ENCODE measurements at places on chromosomes 12 and 14.

DNA sequence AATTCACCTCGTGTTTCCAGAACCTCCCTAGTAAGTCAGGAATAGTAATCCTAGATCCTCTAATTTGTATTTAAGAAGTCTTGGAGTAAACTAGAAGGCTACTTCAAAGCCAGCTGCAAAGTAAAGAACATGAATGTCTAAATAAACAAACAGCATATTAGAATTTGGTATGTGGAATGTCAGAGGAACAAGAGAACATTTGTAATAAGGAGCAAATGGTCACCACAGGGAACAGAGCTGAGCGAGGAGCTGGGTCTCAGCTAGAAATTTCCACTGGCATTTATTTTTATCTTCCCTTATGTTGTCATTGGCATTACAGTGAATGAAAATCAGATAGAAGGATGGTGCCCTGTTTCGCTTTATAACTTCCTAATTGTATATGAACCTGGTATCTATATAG lies 50.2 kb downstream of the FRMD6 start:
- DNase-seq = no peak

DNA sequence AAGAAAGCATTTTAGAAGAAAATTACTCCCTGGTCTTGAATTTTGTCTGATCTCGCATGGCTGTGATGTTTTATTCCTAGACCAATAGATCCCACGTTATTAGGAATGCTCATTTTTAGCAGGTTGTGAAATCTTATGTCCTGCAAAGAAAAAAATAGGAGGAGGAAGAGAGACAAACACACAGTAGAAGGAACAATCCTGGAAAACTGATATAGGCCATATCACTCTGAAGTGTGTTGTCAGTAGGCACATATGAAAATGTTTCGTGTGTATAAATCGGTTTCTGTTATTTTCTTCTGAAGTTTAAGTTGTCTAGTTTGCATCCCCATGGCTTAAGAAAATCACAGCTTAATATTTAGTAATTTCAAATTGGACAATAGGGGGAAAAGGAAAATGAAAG lies 12.4 kb downstream of the SLCO1B3 start:
- no peak for DNase-seq

DNA sequence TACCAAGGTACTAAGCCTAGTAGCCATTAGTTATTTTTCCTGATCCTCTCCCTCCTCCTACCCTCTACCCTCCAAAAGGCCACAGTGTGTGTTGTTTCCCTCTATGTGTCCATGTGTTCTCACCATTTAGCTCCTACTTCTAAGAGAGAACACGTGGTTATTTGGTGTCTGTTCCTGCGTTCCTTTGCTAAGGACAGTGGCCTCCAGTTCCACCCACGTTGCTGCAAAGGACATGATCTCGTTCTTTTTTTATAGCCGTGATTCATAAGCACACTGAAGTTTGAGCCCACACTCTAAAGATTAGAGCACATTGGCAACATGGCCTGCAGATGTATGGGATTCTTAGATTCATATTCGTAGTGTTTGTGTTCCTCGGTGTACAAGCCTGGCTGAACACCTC lies 8.1 kb upstream of the STX2 start:
- no peak for DNase-seq

DNA sequence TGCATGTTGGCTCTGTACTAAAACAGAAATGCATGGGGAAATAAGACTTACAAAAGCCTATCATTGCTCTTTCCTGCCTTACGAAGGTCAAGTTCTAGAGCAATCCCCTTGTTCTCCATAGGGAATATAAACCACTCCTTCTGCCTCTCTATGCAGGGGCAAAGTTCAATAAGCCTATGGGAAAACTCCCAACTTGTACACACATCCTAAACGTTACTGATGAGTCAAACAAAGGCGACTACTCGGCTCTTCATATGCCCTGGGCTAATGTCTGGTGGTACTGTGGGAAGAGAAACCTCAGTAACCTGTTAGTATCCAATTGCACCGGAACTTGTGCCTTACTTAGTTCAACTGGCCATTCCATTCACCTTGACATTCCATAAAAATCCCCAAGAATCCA lies 32.7 kb downstream of the PRMT8 start:
- no peak for DNase-seq

DNA sequence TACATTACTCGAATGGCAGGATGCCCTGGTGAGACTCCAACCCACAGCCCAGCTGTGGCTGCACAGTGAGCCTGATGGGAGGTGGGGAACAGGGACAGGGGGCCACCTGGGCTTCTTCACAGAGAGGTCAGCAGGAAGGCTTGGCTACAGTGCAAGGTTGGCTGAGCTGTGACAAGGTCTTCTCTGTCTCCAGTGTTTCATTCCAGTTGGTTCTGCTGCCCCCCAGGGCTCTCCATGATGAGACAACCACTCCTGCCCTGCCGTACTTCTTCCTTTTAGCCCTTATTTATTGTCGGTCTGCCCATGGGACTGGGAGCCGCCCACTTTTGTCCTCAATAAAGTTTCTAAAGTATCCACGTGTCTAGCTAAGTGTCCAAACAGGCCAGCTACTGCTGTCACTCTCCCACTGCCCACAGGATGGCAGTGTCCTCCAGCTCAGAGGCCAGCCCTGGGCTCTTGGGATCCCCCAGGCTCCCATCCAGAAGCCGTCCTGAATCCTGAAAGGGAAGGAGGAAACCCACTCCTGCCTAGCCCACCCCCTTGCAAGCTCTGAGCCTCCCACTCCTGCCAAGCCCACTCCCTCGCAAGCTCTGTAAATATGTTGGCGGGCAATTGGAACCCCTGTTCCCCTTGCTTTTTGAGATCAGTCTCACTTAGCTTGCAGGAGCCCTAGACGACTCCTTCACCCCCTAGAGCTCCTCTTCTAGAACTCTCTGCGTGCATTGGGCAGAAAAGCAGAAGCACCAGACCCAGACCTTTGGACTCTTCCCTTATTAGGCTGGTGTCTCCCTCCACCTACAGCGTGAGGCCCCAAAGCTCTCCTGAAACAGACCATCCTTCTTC lies 5.4 kb downstream of the C1QL4 start:
- no peak for DNase-seq

- DNase-seq = no peak
These were observed 19.1 kb downstream of the PGAM5 start for GRCh38 chr12:132729541-132730320.

- DNase-seq = no peak
These were observed 50.8 kb downstream of the NTN4 start for GRCh38 chr12:95739561-95740313.

DNA sequence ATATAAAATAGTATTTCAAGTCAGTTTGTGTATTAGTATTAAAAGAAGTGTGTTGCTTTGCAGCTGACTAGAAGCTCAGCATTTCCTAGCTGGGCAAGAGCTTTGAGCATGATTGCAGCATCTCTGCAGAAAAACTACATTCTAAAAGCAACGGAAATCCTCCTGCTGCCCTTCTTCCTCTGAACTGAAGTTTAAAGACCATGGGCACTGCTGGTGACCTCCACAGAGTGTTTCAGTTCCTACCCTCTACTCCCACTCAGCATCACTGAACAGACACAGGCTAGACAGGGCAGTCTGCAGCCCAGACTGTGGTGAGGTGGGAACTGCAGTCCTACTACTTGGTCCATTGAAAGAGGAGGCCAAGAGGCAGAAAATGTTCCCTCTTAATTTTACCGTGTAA lies 59.0 kb downstream of the FAR2 start:
- no peak for DNase-seq

DNA sequence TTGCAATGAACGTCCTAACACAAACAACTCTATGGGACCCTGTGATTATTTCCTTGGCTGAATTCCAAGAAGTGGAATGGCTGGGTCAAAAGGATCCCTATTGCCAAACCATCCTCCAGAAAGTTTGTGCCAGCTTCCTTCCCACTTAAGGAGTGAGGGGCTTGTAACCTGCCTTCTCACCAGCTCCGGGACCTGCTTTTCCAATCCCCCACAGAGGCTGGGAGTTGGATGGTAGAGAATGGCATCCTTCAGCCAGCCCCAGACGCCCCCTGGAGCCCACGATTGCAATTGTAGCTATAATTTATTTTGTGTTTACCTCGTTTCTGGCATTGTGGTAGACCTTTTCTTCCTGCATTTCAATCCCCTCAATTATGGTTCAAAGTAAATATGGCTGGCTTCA lies 9.7 kb upstream of the ZDHHC22 start:
- DNase-seq = no peak

GRCh38 chr12:104520242-104520900 lies 63.6 kb downstream of the CHST11 start:
- no peak for DNase-seq

- no peak for DNase-seq
These were observed 49.4 kb downstream of the SLC15A5 start for GRCh38 chr12:16228067-16228466.

GRCh38 chr12:85423947-85424346 lies 143.9 kb downstream of the ALX1 start:
- DNase-seq = no peak

- DNase-seq = no peak
These were observed 8.2 kb downstream of the MLXIP start for GRCh38 chr12:122086641-122087285.

- no peak for DNase-seq
These were observed 259.6 kb upstream of the ALG10B start for GRCh38 chr12:38056701-38057689.

DNA sequence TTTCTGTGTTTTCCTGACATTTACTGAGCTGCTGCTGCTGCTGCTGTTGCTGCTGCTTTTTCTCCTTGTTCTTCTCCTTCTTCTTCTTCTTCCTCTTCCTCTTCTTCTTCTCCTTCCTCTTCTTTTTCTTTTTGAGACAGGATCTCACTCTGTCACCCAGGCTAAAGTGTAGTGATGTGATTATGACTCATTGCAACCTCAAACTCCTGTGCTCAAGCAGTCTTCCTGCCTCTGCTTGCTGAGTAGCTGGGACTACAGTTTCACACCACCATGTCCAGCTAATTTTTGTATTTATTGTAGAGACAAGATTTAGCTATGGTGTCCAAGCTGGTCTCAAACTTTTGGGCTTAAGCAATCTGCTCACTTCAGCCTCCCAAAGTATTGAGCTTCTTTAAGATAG lies 95.8 kb downstream of the TMTC3 start:
- DNase-seq = no peak

DNA sequence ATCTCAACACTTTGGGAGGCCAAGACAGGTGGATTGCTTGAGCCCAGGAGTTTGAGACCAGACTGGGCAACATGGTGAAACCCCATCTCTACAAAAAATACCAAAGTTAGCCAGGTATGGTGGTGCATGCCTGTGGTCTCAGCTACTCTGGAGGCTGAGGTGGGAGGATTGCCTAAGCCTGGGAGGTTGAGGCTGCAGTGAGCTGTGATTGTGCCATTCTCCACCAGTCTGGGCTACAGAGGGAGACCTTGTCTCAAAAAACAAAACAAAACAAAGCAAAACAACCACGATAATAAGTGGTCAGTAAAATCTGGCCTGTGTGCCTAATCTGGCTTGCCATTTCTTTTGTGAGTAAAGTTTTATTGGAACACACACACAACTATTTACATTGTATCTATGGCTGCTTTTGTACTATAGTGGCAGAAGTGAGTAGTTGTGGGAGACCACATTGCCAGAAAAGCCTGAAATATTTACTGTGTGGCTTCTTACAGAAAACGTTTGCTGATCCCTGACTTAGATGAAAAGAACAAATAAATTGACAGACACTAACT lies 19.4 kb upstream of the KLRG1 start:
- no peak for DNase-seq
